ENCODE measurements at places on chromosomes 3 and 15.

- H3K27ac ChIP-seq: no peak overlapping the region
- H3K36me3 ChIP-seq: no peaks in the 10 kb centered on the region
- no peak overlapping the region for H3K4me3 ChIP-seq
- H3K27me3 ChIP-seq: no peaks in the 10 kb centered on the region
Measured at GRCh38 chr3:46712191-46713049, 5.2 kb downstream of the PRSS50 start.

- no peak overlapping the region for H3K27ac ChIP-seq
- no peak for DNase-seq
- H3K4me3 ChIP-seq: no peak overlapping the region
- H3K27me3 ChIP-seq: peaks cover 26% of the 10 kb centered on the region
- H3K36me3 ChIP-seq: no peaks in the 10 kb centered on the region
Measured at GRCh38 chr3:131540143-131540542, 37.4 kb upstream of the MRPL3 start.

- H3K36me3 ChIP-seq: no peaks in the 10 kb centered on the region
- no peak for DNase-seq
- no peaks in the 10 kb centered on the region for H3K4me1 ChIP-seq
- H3K27ac ChIP-seq: no peak overlapping the region
- H3K4me3 ChIP-seq: no peak overlapping the region
Measured at GRCh38 chr3:127349501-127350171, 61.8 kb upstream of the PRR20G start.

GRCh38 chr3:172675441-172676193 is 35.2 kb downstream of the NCEH1 start:
- no peaks in the 10 kb centered on the region for H3K36me3 ChIP-seq
- H3K4me1 ChIP-seq: peaks cover 16% of the 10 kb centered on the region
- peak; percentile 32 for DNase-seq
- H3K27me3 ChIP-seq: no peaks in the 10 kb centered on the region
- H3K4me3 ChIP-seq: no peak overlapping the region
- H3K27ac ChIP-seq: no peak overlapping the region

DNA sequence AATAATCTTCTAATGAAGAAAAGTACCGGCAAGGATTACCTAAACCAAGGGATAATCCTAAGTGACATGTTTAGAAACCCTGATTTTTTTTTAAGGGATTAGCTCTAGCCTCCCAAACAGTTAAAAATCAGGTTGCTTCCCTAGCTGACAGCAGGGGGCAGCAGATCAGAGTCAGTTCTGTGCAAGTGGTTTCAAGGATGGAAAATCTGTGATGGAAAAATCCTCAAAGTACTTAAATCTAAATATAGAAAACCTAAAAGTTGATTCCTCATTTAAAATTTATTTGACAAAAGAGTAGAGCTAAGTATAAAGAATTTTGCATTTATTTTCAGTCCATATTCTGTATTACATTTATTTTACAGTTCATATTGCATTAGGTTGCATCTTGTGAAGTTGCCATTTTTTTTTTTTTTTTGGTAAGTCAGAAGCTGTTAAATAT is 107.6 kb downstream of the PEX5L start:
- peaks cover 14% of the 10 kb centered on the region for H3K27me3 ChIP-seq
- H3K36me3 ChIP-seq: no peaks in the 10 kb centered on the region
- H3K27ac ChIP-seq: no peak overlapping the region
- H3K4me1 ChIP-seq: peaks cover 3% of the 10 kb centered on the region

GRCh38 chr15:57340682-57341259 is 35.5 kb upstream of the CGNL1 start:
- peaks cover 2% of the 10 kb centered on the region for H3K27me3 ChIP-seq
- H3K27ac ChIP-seq: no peak overlapping the region
- H3K4me1 ChIP-seq: no peaks in the 10 kb centered on the region
- peak; percentile 52 for DNase-seq
- no peaks in the 10 kb centered on the region for H3K36me3 ChIP-seq
- H3K4me3 ChIP-seq: no peak overlapping the region

- no peak for DNase-seq
- H3K36me3 ChIP-seq: no peaks in the 10 kb centered on the region
- H3K4me1 ChIP-seq: no peaks in the 10 kb centered on the region
Measured at GRCh38 chr15:71385457-71385856, 270.2 kb downstream of the THSD4 start.

GRCh38 chr3:165751637-165752036 is 85.6 kb downstream of the BCHE start:
- H3K27me3 ChIP-seq: no peaks in the 10 kb centered on the region
- DNase-seq: no peak
- no peak overlapping the region for H3K27ac ChIP-seq
- H3K4me1 ChIP-seq: no peaks in the 10 kb centered on the region
- no peaks in the 10 kb centered on the region for H3K36me3 ChIP-seq

DNA sequence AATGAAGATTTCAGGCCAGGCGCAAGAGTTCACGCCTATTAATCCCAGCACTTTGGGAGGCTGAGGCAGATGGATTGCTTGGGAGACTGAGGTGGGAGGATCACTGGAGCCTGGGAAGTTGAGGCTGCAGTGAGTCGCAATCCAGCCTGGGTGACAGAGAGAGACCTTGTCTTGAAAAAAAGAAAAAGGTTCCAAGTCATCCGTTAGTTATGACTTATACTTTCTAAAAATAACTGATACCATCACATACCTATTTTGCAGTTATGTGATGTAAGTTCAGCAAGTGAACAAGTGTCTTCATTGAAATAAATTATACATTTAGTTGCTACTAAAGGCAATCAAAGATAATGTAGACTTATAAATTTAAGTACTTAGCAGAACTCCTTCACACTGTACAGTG is 22.1 kb downstream of the CLPX start:
- no peak overlapping the region for H3K4me3 ChIP-seq
- H3K27ac ChIP-seq: no peak overlapping the region
- H3K36me3 ChIP-seq: peaks cover 16% of the 10 kb centered on the region
- no peaks in the 10 kb centered on the region for H3K27me3 ChIP-seq
- no peak for DNase-seq

DNA sequence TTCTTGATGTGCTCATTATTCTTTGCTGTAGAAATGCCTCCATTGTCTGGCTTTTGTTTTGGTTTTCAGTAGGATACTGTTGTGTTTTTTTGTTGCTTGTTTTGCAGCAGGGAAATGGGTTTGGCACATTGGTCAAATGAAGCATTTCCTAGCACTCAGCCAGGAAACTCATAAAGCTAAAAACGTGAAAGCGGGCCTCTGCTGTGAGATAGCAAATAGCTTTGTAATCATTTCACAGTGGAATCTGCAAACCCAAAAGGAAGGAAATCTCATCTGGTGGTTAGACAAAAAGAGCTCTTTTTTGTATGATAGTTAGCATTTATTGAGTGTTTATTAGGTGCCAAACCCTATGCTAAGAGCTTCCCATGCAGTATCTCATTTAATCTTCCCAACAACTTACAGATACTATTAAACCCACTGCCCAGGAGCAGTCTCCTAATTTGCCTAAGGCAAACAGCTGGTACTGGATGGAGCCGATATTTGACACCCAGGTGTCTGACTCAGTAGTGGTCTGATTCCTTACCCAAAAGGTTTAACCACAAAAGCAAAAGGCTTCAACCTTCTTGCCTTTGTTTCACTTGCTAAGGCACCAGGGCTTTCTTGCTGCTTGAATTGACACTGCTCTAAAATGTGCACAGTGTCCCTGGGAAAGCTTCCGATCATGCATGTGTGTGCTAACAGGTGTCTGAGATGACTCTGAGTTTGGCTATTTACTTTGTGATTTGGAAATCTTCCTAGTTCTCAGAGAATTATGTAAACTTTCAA is 527.9 kb upstream of the MDFIC2 start:
- H3K27ac ChIP-seq: no peak overlapping the region
- H3K27me3 ChIP-seq: peaks cover 9% of the 10 kb centered on the region
- DNase-seq: no peak
- no peaks in the 10 kb centered on the region for H3K36me3 ChIP-seq
- H3K4me1 ChIP-seq: peaks cover 12% of the 10 kb centered on the region

DNA sequence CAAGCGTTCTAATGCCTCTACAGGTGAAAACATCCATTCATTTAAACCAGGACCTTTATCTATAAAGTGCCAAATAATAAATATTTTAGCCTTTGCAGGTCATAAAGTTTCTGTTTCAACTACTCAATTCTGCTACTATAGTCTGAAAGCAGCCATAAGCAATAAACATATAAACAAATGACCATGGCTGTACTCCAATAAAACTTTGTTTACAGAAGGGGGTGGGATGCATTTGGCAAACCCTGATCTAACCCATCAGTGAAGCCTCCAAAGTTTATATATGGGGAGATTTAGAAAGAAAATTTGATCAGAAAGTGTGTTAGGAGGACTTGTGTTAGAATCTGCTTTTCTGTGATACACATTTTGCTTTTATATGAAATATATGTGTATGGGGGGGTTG is 161.3 kb downstream of the ZBTB20 start:
- H3K27ac ChIP-seq: no peak overlapping the region
- H3K36me3 ChIP-seq: no peaks in the 10 kb centered on the region
- H3K4me3 ChIP-seq: no peak overlapping the region

- no peaks in the 10 kb centered on the region for H3K4me1 ChIP-seq
- no peaks in the 10 kb centered on the region for H3K36me3 ChIP-seq
- DNase-seq: no peak
- peaks cover 61% of the 10 kb centered on the region for H3K27me3 ChIP-seq
- H3K4me3 ChIP-seq: no peak overlapping the region
Measured at GRCh38 chr15:94596707-94597106, 365.3 kb downstream of the MCTP2 start.

- no peak overlapping the region for H3K4me3 ChIP-seq
- peaks cover 8% of the 10 kb centered on the region for H3K4me1 ChIP-seq
- no peak for DNase-seq
- H3K36me3 ChIP-seq: no peaks in the 10 kb centered on the region
- H3K27ac ChIP-seq: no peak overlapping the region
Measured at GRCh38 chr15:29064290-29064689, 178.5 kb downstream of the APBA2 start.

DNA sequence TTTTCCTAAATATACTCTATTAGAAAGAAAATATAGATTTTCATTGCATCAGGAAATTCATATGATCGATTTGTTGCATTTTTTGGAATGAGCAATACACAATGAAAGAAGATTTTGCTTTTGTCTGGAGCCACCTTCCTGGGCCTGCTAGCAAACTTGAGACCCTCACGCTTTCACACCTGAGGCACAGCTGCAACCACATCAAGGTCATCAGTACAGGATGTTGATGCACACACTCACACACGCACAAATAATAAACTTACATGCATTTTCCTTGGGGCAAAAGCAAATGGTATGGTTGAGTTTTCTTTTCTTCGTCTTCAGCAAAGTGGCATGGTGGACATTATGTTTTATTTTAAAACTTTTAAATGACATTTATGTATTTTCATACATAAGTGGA is 64.8 kb upstream of the SATB1 start:
- H3K27me3 ChIP-seq: no peaks in the 10 kb centered on the region
- DNase-seq: peak; percentile 42
- H3K4me1 ChIP-seq: peaks cover 17% of the 10 kb centered on the region

DNA sequence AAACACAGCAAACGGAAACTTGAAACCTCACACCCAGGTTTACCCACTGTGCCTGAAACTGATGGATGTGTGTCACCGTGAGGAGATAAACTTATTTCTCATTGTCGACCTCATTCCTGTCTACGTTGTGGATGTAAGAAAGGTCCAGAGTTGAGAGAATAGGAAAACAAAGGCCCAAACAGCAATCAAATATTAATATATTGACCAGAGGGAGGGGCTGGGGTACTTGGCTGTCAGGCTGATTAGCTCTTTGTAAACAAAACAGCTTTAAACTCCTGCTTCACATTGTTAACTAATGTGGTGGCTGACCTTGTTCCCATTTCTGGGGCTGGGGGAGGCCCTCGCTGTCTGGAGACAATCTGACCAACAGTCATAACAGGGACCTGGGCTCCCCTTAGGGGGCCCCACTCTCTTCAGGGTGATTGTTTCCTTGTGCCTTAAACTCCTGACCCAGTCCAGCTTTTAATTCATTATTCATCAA is 937.6 kb downstream of the MCTP2 start:
- no peaks in the 10 kb centered on the region for H3K36me3 ChIP-seq
- no peak overlapping the region for H3K27ac ChIP-seq
- no peaks in the 10 kb centered on the region for H3K4me1 ChIP-seq
- DNase-seq: no peak
- H3K27me3 ChIP-seq: no peaks in the 10 kb centered on the region

- H3K4me1 ChIP-seq: no peaks in the 10 kb centered on the region
- DNase-seq: no peak
- H3K27ac ChIP-seq: no peak overlapping the region
- no peaks in the 10 kb centered on the region for H3K36me3 ChIP-seq
Measured at GRCh38 chr3:155772801-155773200, 27.9 kb upstream of the PLCH1 start.

DNA sequence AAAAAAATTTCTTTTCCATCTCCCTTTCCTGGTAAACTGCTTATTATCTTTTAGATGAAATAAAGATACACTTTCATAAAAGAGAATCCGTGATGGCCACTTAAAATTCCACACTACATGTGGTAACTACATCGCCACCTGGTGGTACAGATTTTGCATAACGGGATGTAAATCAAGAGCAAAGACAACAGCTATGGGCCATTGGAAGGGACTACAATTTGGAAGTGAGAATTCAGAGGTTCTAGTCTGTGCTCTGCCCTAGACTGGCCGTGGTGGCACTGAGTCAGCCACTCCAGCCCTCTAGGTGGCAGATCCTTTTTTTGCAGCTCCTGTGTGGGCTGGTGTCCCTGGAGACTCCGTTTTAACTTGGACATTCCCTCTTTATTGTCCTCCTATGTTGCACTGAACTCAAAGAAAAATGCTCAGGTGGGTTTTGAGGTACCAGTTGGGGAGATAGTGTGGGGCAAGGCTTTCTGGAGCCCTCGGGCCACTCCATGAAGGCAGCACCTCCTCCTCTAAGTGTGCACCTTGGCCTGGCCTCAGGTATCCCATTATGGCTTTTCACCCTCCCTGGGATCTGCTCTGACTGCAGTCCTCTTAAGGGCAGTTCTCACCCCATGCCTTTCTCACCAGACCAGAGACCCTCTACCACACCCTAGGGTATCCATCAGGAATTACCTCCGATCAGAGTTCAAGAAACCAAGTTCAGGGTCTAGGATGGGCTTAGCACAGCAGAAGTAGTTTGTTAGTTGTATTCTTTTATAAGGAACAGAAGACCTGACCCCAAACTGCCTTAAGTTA is 54.9 kb downstream of the SPSB4 start:
- peak; percentile 80 for DNase-seq
- no peaks in the 10 kb centered on the region for H3K36me3 ChIP-seq
- H3K4me3 ChIP-seq: no peak overlapping the region
- H3K27ac ChIP-seq: no peak overlapping the region
- no peaks in the 10 kb centered on the region for H3K4me1 ChIP-seq

GRCh38 chr3:8113626-8114025 is 388.0 kb upstream of the LMCD1 start:
- no peak overlapping the region for H3K27ac ChIP-seq
- H3K4me3 ChIP-seq: no peak overlapping the region
- no peaks in the 10 kb centered on the region for H3K27me3 ChIP-seq

GRCh38 chr15:83200589-83200988 is 7.0 kb downstream of the HDGFL3 start:
- peaks cover 15% of the 10 kb centered on the region for H3K36me3 ChIP-seq
- no peak overlapping the region for H3K4me3 ChIP-seq
- DNase-seq: no peak

DNA sequence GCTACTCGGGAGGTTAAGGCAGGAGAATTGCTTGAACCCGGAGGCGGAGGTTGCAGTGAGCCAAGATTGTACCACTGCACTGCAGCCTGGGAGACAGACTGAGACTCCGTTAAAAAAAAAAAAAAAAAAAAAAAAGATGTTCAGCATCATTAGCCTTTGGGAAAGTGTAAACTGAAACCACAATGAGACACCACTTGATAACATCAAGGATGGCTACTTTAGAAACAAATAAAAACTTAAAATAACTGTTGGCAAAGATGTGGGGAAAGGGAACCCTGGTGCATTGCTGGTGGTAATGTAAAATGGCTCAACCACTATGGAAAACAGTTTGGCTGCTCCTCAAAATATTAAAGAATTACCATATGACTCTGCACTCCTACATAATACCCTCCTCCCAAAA is 1.9 kb downstream of the LEO1 start:
- no peak for DNase-seq
- no peak overlapping the region for H3K27ac ChIP-seq
- H3K27me3 ChIP-seq: no peaks in the 10 kb centered on the region
- peaks cover 34% of the 10 kb centered on the region for H3K36me3 ChIP-seq
- H3K4me3 ChIP-seq: peak overlapping the region; percentile 88
